ENCODE measurements at places on chromosomes 12 and 14. TPM values are rescaled to one million over a fixed set of nuclear protein-coding genes. Genes with fewer than 3 reads are reported as not detected.
A peak's percentile ranks its signal among the peaks of the same experiment; 100 is the strongest.

GRCh38 chr14:61699027-61699426, 3.7 kb downstream of the HIF1A start:
- no peak for DNase-seq

- DNase-seq: no peak
Measured at GRCh38 chr14:32341947-32342846, 13.1 kb downstream of the AKAP6 start.

DNA sequence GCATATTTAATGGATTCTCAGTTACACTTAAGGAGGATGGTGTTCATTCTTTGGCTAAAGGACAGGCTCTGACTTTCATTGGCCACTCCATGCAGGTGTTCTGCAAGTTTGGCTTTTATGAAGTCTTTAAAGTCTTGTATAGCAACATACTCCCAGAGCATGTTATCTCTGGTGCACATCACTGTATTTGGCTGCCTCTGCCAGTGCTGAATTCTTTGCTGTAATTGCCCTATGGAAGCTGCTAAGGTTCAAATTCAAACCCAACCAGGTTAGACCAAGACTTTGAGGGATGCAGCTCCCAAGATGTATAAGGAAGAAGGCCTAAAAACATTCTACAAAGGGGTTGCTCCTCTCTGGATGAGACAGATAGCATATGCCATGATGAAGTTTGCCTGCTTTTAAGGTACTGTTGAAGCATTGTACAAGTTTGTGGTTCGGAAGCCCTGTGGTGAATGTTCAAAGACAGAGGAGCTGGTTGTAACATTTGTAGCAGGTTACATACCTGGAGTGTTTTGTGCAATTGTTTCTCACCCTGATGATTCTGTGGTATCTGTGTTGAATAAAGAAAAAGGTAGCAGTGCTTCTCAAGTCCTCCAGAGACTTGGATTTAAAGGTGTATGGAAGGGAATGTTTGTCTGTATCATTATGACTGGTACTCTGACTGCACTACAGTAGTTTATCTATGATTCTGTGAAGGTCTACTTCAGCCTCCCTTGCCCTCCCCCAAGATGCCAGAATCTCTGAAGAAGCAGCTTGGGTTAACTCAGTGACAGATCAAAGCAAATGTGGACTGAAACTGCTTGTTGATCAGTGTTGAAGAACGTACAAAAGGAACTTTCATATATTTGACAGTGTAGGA, 19.4 kb downstream of the TMEM116 start:
- no peak for DNase-seq

Gene NGDN
- total RNA-seq: 176 TPM

DNA sequence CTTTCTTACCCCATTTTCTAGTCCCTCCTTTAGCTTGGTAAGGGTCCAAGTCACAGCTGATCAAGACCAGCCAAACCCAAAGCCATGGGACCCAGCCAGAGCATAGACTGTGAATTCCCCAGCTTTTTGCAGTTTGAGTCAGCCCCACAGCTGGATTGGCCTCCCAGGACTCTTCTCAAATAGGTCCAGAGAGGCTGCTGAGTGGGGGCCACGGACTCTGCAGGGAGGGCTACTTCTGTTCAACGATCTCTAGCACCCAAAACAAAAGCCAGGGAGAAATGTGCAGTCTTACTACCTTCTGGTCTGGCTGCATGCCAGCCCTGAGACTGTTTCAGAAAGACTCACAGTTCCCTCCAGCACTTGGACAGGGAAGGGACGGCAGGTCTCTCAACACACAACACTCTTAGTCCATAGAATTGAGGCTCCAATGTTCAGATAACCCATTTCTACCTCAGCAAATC, 1.6 kb downstream of the VDR start:
- peak; percentile 67 for DNase-seq

DNA sequence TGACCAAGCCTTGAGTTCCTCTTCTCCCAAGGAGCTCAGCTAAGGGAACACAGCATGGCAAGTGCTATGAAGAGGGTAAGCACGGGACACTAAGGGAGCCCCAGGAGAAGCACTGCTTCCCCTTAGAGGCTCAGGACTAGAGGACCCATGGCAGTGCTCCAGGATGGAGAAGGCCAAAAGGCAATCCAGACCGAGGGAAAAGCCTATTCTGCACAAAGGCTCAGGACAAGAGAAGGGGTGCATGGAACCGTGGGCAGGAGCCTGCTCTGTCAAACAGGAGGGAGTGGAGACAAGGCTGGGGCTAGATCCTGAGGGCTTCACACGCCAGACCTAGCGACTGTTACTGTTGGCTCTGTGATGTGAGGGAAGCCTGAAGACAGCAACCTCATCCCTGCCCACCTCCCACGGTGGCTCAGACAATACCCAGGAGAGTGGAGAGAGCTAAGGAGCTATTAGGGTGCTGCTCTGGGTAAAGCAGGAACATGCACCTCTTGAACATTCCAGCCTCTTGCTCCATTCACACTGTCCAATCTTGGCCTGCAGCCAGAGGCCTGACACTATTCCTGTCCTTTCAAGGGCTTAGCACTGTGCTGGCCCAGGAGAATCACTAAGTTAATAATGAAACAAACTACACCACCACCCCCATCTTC, 24.2 kb downstream of the OTUB2 start:
- DNase-seq: no peak

DNA sequence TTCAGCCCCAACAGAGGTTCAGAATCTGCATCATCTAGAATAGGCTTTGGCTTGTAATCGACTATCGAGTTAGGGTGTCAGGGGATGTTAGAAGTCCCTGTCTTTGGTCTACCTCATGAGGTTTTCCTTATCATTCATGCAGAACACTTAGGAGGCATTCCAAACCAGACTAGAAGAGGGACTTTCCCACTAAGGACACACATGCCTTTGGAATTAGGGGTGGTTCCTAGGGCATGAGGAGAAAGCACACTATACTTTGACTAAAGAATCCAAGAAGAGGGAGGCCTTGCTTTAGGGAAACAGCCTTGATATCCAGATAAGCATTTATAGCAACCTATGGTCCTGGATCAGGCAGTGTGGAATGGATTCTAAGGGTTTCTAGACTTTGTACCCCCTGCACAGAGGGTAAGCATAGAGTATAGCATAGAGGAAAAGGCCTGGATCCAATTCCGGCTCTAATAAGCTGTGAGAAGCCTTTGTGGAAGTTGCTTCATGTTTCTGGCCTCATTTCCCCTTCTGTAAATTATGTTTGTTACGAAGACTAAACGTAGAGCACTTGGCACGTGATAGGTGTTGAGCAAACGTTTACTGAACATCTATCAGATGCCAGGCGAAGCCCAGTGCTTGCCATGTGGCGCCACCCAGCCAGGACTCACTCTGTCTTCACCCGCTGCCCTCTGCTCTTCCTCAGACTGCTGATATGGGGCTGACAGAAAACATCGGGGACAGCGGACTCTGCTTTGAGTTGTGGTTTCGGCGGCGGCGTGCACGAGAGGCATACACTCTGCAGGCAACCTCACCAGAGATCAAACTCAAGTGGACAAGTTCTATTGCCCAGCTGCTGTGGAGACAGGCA, 13.2 kb downstream of the ZNF219 start:
- DNase-seq: peak; percentile 75

- no peak for DNase-seq
Measured at GRCh38 chr12:104641862-104642261, 185.1 kb downstream of the CHST11 start.

Gene ENO2
- 13.4 TPM for total RNA-seq

DNA sequence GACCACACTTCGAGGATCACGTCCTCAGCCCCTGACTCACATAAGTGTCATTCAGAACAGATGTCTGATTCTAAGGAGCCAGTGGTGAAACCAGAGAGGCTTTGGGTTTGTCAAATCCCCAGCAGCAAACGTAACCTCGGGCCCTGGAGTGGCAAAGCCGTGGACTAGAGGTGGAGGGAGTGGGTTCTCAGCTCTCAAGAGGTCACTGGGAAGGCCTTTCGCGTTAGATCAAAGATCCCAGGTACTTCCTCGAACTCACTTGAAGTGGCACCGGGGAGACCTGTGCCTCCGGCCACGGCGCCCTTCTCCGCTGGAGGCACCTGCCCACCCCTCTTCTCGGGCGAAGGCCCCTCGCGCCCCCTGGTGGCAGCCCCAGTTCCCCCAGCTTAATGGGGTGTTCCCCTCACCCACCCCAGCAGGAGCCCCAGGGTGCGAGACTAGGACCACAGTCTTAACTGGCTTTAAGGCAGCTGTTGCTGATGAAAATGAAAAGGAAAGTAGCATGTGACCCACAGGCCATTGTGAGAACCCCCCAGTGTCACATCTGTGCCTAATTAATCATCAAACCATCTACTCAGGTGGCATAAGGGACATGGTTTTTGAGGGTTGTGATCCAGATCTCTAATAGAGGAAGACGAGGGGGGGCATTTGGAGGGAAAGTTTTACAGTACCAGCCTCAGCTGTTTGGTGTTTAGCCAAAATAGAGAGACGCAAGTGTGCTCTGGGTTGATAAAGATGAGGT, 672 bp upstream of the ESR2 start:
- DNase-seq: peak; percentile 79

GRCh38 chr12:3139760-3140159, 62.6 kb downstream of the TSPAN9 start:
- DNase-seq: no peak

Gene CCDC38
- total RNA-seq: not detected

DNA sequence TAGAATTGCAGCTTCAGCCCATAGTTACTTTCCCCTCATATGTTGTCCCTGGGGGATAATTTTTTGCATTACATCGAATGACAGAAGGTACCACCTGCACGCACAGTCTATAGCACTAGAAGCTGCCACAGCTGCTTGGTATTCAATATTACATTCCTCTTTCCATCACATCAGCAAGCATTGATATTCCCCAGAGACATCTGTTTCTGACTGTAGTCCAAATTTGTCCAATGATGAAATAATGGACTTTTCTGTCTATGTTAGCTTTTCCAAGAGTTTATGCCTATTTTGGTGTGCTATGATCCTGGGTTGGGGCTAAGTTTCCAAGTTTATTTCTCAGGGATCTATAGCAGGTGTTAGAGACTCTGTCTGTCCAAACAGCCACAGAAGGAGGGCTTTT, 335.4 kb downstream of the LRIG3 start:
- no peak for DNase-seq

Gene G2E3
- total RNA-seq: 51.5 TPM

DNA sequence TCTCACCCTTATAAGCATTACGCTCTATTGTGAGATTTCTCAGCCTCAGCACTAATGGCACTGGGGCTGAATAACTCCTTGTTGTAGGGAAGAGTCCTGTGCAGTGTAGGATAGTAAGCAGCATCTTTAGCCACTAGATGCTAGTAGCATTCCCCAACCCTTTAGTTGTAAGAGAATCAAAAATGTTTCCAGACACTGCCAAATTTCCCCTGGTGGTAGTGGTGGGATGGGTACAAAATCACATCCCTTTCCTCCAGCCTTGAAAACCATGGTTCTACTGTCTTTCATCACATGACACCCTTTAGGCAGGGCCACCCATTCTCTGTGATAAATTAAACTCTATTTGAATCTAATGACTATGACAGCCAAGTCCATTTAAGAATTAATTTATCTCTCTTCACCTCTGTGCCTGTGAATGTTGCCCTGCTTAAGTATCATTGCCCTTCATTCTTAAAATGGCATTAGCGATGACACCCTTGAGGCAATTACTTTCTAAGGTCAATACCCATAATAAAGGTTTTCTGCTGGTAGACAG, 199.4 kb downstream of the ANO4 start:
- DNase-seq: no peak

All from Daoy (cell line).